Panc1 (cell line): ENCODE measurements at places on chromosomes 4 and X.

- no peak for DNase-seq
Observed at GRCh38 chr4:8330821-8331574, 61.4 kb downstream of the HTRA3 start.

DNA sequence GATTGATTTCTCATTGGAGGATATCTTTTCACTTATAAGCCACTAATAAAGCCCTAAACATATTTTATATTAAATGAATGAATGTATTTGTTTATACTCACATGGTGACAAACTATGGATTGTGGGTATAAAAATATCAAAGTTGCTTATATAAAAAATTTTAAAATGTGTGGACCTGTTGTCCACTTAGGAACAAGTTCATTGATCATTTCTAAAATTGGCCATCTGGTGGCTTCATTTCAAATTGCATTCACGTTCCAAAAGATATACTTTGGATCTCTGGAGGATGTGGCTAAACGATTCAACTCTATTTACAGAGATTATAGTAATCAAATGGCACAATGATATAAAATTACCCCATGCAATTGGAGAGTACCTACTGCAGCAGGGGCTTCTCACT is 32.5 kb downstream of the FSTL5 start:
- no peak for DNase-seq

DNA sequence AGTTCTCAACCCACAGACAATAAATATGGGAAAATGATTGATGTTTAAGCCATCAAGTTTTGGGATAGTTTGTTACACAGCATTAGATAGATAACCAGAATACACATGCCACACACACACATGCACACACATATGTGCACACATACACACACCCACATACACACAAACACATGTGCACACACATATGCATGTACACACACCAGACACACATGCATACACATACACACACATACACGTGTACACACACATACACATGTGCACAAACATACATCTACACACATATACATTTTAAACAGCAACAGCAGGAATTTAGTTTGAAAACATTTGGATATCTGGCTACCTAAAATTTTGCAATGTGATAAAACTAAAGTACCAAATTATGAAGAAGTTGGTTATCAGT is 42.7 kb upstream of the TMEM150C start:
- DNase-seq: no peak

GRCh38 chr4:184255871-184256642 is 38.4 kb upstream of the ENPP6 start:
- DNase-seq: no peak

DNA sequence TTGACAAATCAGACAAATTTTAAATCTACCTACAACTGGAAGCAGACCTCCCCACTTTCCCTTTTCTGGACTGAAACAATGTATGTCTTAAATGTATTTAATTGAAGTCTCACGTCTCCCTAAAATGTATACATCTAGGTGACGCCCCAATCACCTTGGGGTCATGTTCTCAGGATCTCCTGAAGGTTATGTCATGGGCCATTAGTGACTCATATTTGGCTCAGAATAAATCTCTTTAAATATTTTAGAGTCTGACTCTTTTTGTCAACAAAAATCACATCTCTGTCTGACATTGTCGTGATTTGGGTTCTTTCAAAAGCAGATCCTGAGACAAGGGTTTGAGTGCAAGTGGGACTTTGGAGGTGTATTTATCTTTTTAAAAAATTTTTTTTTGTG is 26.2 kb upstream of the BOD1L1 start:
- DNase-seq: no peak

- DNase-seq: no peak
Observed at GRCh38 chrX:26762253-26762652, 546.3 kb downstream of the MAGEB5 start.

GRCh38 chrX:9316096-9316495 is 148.8 kb upstream of the TBL1X start:
- no peak for DNase-seq

- DNase-seq: no peak
Observed at GRCh38 chrX:154417157-154417556, 5.8 kb downstream of the TAFAZZIN start.
